ENCODE measurements at places on chromosomes 5 and 9. TPM values are rescaled to one million over a fixed set of nuclear protein-coding genes. Genes with fewer than 3 reads are reported as not detected.

The TUSC1 gene
- total RNA-seq: 2.0 TPM

The TAF11L7 gene
- total RNA-seq: not detected

The TSSK1B gene
- total RNA-seq: under 0.01 TPM

The ARAP3 gene
- total RNA-seq: 1.4 TPM

The SLC25A51 gene
- 63.0 TPM for total RNA-seq

GRCh38 chr5:37495210-37495609 is 116.1 kb downstream of the WDR70 start:
- DNase-seq: peak; percentile 39

DNA sequence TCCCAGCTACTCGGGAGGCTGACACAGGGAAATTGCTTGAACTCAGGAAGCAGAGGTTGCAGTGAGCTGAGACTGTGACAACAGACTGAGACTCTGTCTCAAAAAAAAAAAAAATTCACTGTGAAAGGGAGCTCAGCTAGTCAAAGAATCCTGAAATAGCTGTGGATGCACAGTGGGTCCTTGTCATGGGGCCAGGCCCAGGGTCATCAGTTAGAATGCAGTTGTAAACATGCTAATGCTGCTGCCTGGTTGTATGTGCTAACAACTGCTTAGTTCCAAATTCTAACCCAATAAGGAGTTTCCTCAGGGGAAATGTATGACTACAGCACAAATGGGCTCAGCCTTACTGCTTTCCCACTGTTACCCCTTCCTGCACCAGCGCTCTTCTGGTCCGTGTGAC is 84.0 kb downstream of the PALM2AKAP2 start:
- no peak for DNase-seq

DNA sequence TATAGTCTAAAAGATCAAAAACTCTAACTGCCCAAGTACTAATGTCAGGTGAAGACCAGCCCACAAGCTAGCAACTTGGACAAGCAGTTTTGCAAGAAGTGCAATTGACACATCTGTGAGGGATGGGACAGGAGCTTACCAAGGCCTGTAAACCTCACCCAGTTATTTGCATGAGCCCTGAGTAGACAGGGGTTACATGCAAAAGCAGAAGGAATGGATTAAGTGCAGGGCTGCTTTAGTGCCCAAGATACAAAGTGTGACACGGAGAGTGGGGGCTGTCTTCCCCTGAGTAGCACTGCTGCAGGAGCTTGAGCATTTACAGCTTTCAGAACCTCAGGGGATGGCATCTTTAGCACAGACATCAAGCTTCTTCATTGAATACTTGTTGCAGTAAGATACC is 286.7 kb downstream of the ELAVL2 start:
- no peak for DNase-seq

DNA sequence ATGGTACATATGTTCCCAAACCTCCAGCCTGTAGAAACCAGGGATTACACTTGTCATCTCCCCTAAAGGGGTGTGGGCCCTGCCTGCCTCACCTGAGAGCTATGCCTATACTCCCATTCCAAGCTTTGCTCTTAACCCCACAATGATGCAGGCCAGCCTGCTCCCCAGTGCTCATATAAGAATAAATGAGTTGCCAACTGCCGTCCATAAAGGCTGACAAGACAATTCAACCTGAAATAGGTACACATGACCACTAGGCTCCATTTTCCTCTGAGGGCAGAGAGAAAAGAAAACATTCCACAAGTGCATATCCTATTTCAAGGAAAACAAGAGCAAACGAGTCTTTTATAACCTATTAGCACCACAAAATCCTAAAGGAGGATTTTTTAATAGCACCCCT is 28.4 kb downstream of the SKP1 start:
- DNase-seq: no peak

DNA sequence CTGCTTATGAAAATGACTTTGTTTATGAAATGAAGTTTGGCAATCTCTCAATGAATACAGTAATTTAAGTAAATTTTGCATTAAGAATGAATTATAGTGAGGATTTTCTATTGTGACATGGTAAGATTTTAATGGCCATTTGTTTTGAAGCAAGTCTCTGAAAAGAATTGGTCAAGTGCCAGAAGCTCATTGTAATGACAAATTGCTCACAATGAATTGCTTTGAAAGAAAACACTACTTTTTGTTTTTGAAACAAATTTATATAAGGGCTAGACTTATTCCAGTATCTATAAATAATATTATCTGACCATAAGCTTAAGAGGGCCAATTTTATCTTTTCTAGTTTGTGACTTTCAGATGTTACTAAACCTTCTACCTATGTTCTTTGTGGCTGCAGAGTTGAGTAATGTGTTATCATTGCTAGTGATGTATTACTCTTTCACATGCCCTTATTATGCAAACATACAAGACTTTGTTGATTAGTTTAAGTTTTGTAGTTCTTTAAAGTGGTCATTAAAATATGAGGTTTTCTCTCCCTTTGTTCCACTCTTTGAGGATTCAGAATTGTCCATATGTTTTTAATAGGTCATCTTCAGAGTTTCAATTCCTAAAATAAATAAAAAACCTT is 93.0 kb upstream of the ZNF608 start:
- no peak for DNase-seq

DNA sequence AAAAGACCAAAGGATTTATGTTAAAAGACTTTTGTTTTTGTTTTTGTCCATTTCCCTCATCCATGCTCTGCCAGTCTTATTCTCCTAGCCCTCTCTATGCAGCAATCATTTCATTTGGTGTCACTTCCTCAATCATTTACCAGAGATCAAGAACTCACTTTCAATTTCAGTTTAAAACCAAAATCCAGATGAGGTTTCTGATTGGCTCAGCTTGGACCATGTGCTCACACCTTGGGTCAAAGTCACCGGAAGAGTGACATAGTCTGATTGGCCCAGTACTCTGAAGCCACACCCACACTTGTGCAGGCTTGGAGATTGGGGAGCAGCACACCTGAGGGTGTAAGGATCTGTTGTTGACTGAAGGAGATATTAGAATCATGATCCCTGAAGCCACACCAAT is 79.6 kb downstream of the TLR4 start:
- DNase-seq: no peak

- peak; percentile 35 for DNase-seq
These were observed 37.9 kb downstream of the WWC1 start for GRCh38 chr5:168329302-168329701.

DNA sequence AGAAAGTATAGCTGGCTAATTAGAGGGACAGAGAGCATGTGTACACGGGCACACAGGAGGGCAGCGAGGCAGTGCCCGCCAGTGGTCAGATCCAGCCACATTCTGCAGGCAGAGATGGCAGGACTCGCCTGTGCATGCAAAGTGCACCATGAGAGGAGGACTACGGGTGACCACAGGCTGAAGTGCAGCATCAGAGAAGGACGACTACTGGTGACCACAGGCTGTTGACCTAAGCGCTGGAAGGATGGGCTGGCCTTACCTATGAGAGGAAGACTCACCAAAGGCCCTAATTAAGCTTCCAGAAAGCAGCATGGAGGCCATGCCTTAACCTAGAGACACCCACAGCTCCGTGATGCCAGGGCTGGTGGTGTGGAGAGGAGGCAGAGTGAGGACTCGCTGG is 54.2 kb upstream of the SLC25A51 start:
- no peak for DNase-seq

GRCh38 chr5:164763206-164763605 is 1257.8 kb downstream of the MAT2B start:
- DNase-seq: no peak

- DNase-seq: no peak
These were observed 54.4 kb upstream of the FABP6 start for GRCh38 chr5:160174780-160175437.

DNA sequence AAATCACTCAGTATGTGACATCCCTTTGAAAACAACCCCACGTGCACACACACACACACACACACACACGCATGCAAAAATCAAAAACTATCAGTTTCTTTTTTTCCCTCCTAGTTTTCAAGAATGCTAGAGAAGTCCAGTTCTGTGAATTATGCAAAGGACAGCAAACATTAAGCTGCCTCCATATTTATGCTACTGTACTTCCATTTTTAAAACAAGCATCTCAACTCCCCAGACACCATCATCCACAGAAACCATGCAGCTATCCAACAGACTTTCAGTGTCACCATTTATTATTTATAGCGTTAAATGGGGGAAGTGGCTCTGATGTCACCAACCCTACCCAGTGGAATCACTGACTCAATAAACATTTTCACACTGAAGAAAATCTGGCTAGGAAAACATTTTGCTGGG is 1.6 kb downstream of the FBXW11 start:
- no peak for DNase-seq

GRCh38 chr9:20551236-20551635 is 71.1 kb downstream of the MLLT3 start:
- DNase-seq: peak; percentile 17
